ENCODE measurements at places on chromosomes 16 and 17.
A peak's percentile ranks its signal among the peaks of the same experiment; 100 is the strongest.

DNA sequence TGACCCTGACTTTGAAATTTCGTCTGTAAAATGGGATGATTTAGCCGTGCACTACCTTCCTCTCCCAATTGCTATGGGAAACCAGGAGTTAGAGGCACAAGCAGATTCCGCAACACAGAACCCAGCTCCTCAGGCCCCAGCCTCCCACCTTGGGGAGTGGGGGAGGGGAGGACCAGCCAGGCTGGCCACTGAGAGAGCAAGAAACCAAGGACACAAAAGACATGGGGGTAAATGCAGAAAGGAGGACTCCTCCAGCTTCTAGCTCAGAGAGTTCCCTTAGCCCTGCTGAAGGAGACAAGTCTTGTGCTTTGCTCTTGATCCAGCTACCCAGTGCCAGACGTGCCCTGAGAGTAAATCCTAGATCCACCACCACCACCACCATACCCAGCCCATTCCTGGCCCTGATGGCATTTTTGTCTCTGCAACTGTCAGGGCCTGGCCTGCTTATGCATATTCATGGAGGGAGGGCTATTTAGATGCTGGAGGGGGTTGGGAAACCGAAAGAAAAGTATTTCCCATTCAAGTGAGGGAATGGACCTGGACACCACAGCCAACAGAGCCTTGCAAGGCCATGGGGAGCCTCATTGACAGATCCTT is 25.9 kb downstream of the PITPNM3 start:
- no peak for DNase-seq

DNA sequence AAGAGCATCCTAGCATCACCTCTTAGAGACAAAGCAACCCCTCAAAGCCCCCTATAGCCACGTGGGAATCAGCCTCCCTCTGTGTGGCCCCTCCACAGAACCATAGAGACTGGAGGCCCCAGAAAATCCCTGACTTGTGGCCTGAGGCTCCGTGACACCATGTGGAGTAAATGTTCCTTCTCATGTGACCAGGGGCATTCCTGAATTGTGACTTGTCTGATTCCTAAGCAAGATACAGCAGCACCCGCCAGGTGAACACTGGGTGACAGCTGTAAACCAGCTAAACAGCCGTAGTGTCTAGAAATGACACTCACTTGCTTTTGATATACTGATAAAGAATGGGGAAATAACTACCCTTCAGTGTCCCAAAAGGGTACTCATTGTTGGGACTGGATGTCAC is 79.0 kb downstream of the DYNLRB2 start:
- DNase-seq: no peak

- no peak for DNase-seq
Observed at GRCh38 chr17:73561111-73561510, 83.1 kb downstream of the SDK2 start.

- no peak for DNase-seq
Observed at GRCh38 chr16:57577691-57578224, 35.3 kb downstream of the ADGRG5 start.

DNA sequence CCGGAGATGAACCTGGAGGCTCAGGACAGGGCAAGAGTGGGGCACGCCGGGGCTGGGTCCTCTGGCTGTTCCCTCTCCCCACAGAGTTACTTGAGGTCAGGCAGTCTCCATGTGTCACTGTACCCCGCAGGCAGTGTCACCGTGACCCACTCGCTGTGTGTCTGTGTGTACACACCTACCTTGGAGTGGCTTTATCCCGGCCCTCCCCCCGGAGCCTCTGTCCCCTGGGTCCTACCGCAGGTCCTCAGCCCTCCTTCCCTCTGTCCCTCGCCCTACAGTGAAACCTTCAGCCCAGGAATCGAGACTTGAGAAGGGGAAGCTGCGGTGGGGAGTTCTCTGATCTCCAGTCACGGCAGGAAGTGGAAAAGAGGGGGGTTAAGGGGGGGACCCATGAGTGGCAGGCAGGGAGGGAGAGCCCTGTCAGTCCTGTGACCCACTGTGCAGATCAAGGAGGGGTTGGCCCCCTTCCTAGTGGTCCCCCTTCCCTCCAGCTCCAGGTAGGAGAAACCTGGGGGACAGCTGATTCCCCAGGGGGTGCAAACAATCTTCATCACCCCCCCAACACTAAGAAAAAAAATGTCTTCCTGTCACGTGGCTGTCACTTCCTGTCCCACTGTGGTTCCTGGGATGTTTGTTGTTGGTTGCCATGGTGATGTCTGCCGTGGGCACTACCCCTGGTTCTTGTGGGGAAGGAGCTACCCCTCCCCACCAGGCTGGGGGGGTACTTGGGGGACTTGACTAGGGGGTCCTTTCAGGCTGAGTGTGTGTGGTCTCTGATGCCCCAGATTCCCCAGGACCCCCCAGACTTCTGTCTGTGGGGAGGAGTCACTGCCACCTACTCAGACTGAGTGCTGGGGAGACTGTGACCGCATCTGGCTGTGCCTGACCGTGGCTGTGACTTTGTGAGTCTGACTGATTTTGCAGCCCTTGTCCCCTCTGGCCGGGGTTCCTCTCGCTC is 13.7 kb downstream of the RARA start:
- DNase-seq: peak; percentile 91

GRCh38 chr17:65819810-65820209 is 258.4 kb upstream of the AXIN2 start:
- DNase-seq: no peak

DNA sequence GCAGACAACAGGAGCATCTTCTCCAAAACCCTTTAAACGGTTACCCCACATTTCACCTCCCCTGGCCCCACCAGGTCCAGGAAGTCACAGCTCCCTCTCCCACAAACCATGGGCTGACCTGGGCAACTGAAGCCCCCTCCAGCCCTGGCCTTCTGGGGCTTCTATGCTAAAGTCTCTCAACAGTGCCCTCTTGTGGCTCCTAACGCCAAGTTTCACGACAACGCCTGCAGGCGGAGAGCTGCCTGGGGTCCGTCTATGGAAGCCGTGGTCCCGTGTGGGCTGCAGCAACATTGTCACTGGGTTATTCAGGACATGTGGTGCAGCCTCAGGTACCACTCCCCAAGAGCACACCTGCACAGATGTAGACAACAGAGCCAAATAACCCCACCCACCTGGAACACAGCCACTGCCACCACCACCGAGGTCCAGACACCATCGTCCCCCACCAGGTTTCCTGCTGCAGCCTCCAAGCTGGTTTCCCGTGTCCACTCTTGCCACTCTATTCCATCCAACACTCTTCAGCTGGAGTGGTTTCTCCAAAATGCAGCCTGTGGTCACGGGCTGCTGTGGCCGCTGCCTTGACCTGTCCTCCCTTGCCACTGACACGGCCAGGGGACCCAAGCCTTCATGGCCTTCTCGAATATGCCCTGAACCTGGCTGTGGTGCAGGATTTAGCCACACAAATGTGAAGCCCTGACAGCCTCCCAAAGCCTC is 19.1 kb downstream of the C16orf95 start:
- peak; percentile 30 for DNase-seq
